ENCODE measurements at places on chromosomes 5 and 9. TPM values are rescaled to one million over a fixed set of nuclear protein-coding genes. Genes with fewer than 3 reads are reported as not detected.

- DNase-seq, result no peak
Measured at GRCh38 chr5:148653836-148654781, at the start of gene HTR4. TSS of gene HTR4 (minus strand) at chr5:148654527. CDS start at chr5:148637014, 17,513 bp downstream.

DNA sequence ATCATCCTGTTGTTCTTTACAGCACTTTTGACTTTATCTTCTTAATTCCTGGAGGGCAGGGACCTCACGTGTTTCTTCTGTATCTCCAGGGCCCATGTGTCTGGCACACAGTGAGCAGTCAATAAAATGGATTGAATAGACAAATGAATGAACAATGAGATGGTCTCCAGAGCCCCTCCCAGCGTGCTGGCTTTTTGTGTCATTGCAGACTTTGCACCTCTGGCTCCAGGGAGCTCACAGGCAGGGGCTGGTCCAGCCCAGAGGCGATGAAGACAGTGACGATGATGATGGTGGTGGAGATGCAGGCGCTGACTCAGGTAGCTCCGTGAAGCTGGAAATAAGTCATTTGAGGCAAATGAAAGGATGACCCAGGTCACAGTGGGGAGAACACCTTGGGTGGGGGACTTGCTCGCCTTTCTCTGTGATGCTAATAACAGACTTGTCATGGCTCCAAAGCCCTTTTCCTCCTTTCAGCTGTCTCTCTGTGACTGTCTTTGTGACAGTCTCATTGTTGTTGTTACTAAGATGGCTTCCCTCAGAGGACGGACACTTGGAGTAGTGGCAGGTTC is 30.4 kb upstream of the FABP6 start:
- no peak for DNase-seq

- DNase-seq, result no peak
Measured at GRCh38 chr9:125889112-125889475, 141.9 kb downstream of the PBX3 start.

GRCh38 chr5:154291917-154292316 is 101.4 kb downstream of the GALNT10 start:
- no peak for DNase-seq

- no peak for DNase-seq
Measured at GRCh38 chr5:150557509-150557872, 49.6 kb downstream of the NDST1 start.

DNA sequence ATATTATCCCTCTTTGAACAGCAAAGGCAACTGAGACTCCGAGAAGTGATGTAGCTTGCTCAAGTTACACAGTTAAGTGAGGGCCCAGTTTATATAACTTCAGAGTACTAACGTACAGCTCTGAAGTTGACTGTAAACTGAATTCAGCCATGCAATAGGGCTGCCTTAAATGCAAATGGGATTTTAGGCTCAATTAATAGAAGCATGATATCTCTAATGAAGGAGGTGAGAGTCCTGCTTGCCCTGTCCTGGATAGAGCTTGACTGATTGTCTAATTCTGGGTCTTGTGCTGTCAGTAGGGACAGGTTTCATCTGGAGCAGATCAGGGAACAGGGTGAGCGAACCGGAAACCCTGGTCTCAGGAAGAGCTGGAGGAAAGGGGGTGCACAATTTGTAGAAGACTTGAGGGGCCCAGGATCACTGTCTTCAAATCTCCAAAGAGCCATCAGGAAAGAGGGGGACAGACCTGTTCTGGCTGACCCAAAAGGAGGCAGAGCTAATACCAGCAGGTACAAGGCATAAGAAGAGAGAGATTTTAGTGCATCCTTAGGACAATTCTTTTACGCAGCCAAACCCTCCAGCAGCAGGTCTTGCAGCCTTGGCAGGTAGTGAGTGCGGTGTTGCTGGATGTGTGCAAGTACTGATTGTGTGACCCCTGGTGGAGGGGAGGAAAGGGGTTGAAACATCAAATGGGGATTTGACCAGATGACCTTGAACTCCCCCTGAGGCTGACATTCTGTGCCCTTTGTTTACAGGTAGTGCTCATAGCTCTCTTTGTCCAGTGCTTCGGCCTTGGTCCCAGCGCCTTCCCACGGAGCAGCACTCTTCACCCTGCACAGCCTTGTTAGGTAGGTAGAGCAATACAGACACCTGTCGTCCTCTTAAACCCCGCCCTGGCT is 13.0 kb downstream of the GSN start:
- DNase-seq, result no peak

GRCh38 chr9:122191584-122191983 is 31.9 kb downstream of the MORN5 start:
- DNase-seq, result no peak

- DNase-seq, result no peak
Measured at GRCh38 chr5:41598011-41598410, 87.6 kb upstream of the PLCXD3 start.

- no peak for DNase-seq
Measured at GRCh38 chr5:95256991-95257390, 27.9 kb downstream of the MCTP1 start.

GRCh38 chr9:81466981-81467380 is 222.4 kb downstream of the TLE1 start:
- DNase-seq, result no peak

DNA sequence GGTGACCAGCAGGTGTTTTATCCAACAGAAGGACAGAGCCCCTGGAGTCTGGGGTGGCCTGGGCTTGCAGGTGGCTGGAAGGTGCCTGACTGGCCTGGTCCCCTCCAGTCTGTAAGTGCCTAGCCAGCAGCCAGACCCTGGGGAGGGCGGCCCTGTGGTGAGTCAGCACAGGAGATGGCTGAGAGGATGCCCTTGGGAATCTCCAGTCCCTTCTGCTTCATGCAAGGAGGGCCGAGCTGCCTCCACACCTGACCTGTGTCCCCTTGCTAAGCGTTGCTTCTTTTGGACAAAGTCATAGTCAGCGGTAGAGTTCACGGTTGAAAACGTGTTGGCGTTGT is 20.2 kb downstream of the OBP2B start:
- DNase-seq, result no peak

- DNase-seq, result no peak
Measured at GRCh38 chr5:54529565-54529964, 12.0 kb downstream of the SNX18 start.

DNA sequence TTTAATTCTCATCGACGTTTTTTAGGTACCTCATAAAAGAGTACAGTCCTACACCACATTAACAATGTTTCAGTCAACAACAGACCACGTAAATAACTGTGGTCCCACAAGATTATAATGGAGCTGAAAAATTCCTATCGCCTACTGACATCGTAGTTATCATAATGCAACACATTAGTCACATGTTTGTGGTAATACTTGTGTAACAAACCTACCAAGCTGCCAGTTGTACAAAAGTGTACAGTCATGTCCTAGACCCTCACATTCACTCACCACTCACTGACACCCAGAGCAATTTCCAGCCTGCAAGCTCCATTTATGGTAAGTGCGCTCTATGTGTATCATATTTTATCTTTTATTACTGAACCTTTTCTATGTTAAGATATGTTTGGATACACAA is 16.8 kb downstream of the GNAQ start:
- DNase-seq, result no peak

GRCh38 chr9:108130905-108131304 is 641.3 kb upstream of the KLF4 start:
- DNase-seq, result no peak

DNA sequence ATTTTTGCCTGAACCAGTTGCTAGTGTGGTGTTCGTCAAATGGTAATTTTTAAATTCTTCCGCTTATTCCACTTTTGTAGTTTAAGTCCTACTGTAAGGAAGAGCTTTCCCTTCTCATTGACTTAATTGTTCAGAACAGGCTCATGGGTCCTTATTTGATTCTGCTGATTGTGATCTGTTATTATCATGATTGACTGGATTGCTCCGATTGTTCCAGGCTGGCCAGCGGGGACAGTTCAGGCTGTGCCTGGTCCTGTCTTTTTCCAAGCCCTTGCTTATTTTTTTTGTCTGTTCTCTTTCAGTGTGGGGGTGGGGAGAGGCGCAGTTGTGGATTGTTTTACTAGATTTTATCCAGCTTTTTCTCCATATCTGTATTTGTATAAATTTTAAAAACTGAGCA is 52.4 kb downstream of the TRIO start:
- no peak for DNase-seq

DNA sequence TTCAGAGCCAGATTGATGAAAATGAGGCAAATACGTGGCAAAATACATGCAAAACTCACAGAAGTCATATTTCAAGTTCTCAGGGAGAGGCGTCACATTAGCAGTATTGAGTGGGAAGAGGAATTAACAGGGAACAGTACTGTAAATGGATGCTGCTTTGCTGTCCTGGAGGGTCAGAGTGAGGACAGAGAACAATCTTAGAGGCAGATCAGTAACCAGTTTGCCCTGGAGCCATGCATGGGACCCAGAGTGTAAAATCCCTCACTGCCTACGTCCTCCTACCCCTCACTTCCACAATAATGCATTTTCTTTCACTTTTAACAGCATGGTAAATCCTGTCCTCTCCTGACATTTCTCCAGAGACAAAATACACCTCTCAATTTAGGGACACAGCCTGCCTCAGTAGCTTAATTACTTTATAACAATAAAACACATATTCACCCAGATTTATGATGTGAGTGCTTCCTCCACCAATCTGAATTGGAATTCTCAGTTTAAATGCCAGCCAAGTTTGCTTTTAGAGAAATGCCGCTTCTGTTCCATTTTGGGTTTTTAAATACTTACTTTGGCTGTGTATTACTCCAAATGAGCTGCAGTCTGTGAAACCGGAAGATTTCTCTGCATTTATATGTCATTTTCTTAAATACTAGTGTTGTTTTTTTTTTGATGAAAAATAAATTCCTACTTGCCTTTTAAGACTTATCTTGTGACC is 70.0 kb downstream of the LMNB1 start:
- no peak for DNase-seq

GRCh38 chr5:20656262-20656661 is 668.3 kb upstream of the CDH18 start:
- no peak for DNase-seq

- no peak for DNase-seq
Measured at GRCh38 chr9:12469084-12469483, 224.1 kb upstream of the TYRP1 start.

- DNase-seq, result no peak
Measured at GRCh38 chr5:14428302-14429081, 153.1 kb upstream of the OTULINL start.

DNA sequence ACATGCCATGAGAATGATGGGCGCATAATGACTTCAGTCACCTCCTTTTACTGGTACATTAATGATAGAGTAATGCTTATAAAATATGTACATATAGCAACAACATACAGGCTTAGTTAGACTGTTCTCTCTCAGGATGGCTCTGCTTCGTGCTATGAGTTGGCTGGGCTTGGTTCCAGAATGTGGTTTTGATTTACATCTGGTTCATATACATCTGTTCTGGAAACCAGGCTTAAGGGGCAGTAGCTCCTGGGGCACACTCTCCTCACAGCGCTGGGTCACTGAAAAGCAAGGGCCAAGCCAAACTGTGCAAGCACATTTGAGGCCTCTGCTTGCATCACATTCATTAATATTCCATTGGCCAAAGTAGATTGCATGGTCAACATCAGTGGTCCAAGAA is 44.9 kb downstream of the PCSK1 start:
- no peak for DNase-seq

The PCDHA5 gene
- not detected for total RNA-seq

The FRRS1L gene
- total RNA-seq, result not detected

The FOXD4L3 gene
- total RNA-seq, result not detected

The SHOC1 gene
- not detected for total RNA-seq

The HACD4 gene
- 2.8 TPM for total RNA-seq

The GABRA6 gene
- total RNA-seq, result not detected

The SH3TC2 gene
- total RNA-seq, result not detected

All from activated CD4-positive, alpha-beta T cell treated with anti-CD3 and anti-CD28 coated beads, Interleukin-2, amount 10 ng/mL, durations not matched to agents 24 days and 14 days (primary cell).